Head of caudate nucleus (tissue), 42 donors: ENCODE measurements at places on chromosomes 12 and 14.

DNA sequence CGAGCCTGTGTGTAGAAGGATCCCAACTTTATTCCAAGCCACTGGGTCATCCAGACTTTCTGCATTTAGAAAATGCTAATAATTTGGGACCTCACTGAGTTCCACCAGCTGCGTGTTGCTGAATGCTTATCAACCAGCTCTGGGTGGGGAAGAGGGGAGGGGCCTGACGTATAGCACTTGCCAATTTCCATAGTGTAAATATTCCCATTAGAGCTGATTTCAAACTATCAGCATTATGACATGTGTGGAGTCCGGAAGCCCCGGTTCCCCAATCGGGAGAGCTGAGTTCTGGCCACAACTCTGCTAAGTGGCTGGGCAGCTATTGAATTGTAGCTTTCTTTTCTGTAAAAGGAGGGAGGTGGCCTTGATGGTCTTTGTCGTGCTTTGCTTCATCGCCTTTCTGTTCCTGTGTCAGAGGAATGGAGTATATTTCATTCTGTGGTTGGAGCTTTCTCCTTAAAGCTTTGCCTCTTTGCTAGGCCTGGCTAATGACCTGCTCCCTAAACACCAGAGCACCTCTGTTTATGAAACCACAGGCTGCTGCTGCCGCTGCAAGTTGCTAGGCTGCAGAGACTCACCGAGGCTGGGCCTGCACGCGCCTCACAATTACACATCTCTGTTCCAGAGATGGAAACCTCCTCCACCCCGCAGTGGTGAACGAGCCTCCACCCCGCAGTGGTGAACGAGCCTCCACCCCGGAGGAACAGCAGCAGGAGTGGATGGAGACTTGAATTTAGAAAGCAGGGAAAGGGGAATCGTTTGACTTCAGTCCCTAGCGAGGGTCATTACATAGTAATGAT lies 7.7 kb upstream of the BCL7A start:
- no peak for DNase-seq

- no peak for DNase-seq
Measured at GRCh38 chr14:68039593-68039992, 220.0 kb downstream of the RAD51B start.

DNA sequence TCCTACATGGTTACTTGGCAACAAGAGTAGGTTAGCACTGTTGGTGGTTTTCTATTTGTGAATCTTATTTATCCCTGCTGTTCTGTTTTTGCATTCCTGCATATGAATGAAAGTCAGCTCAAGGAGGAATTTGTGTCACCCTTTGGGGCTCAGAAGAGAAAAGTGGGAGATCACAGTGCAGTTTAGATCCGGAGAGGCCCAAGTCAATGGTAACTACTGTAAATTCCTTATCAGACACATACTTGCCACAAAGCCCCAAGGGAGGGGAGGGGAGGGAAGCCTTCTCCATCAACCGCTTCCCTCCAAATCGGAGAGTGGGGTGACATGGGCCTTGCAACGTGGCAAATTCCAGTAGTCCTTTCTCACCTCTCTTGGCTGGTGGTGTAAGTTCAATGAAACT lies 15.0 kb downstream of the GSG1 start:
- DNase-seq = no peak

- no peak for DNase-seq
Measured at GRCh38 chr12:13036881-13037280, 7.3 kb upstream of the FAM234B start.

GRCh38 chr12:24227551-24227950 lies 278.1 kb upstream of the SOX5 start:
- DNase-seq = no peak

- no peak for DNase-seq
Measured at GRCh38 chr14:61662437-61663311, 32.6 kb upstream of the HIF1A start.

DNA sequence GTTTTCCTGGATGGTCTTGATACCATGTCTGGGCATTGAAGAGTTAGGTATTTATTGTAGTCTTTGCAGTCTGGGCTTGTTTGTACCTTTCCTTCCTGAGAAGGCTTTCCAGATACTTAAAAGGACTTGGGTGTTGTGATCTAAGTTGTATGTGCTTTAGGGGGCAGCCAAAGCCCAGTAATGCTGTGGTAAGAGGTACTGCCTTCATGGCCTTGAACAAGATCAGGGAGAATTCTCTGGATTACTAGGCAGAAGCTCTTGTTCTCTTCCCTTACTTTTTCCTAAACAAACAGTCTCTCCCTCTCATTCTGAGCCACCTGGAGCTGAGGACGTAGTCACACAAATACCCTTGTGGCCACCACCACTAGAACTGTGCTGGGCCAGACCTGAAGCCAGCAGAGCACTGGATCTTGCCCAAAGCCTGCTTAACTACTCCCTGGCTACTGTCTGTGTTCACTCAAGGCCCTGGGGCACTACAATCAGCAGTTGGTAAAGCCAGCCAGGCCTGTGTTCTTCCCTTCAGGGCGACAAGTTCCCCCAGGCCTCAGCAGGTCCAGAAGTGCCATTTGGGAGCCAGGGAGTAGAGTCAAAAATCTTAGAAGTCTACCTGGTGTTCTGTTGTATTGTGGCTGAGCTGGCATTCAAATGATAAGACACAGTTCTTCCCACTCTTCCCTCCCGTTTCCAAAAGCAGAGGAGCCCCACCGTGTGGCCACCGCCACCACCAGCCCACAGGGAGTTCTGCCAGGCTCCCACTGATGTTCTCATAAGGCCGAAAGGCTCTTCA lies 11.4 kb downstream of the PRORP start:
- DNase-seq = no peak

DNA sequence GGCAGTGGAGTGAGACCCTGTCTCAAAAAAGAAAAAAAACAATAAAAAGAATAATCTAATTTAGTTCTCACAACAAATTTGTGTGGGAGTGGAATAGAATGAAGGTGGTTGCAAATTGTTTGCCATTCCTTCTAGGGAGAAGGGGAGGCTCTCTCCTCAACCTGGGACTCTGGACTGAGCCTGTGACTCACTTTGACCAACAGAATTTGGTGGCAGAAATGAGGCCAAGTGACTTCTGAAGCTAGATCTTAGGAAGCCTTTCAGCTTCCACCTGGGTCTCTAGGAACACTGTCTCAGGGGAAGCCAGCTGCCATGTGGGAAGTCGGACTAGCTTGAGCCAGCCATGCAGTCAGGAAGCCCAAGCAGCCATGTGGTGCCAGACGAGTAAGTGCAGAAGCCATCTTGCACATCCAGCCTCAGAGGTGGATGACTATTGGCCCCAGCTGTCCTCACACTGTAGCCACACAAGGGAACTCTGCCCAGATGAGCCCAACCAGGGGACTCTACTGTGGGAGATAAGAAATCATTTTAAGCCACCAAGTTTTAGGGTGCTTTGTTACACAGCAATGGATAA lies 14.4 kb downstream of the ALDH2 start:
- no peak for DNase-seq

- no peak for DNase-seq
Measured at GRCh38 chr12:92403210-92404175, 257.8 kb upstream of the BTG1 start.

GRCh38 chr12:77888611-77889010 lies 57.9 kb downstream of the NAV3 start:
- no peak for DNase-seq

- DNase-seq = no peak
Measured at GRCh38 chr14:104238424-104239184, 100.2 kb downstream of the KIF26A start.

DNA sequence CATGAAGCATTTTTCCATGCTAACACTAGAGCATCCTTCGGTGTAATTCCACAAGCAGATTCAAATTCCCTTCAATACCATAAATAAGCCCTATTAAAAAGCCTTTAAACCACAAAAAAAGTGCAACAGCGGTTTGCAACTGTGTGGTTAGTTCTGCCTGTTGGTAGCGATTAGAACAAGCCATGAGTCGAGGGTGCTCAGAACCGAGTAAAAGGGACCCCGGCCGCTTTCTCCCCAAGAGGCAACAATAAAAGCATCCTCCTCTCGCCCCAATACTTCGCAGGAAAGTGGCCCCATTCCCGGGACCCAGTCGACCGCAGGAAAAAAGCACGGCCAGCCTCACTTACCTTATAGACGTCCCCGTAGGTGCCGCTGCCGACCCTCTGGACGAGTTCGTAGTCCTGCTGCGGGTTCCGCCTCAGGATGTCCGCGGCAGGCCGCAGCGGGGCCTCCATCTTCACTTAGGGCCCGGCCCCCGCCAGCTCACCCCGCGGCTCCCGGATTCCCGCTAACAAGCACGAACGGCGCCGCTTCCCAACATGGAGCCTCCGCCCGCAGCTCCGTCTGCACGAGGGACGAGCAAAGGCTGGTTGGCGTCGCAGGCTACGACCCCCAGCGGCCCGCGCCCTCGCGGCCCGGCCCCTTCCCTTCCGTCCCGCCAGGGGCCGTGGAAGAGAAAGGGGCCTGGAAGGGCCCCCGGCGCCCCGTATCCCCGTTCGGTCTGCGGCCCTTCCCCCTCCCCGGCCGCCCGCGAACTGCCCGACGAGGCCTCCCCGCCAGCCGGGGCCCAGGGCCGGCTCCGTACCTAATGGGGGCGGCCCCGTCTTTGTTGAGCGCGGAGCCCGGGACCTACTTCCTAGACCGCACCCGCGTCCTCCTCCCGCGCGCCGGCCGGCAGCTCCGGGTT lies 521 bp downstream of the MAP4K5 start:
- DNase-seq = peak; percentile 56
